NCI-H526 (cell line): ENCODE measurements at places on chromosomes 12 and 14.

DNA sequence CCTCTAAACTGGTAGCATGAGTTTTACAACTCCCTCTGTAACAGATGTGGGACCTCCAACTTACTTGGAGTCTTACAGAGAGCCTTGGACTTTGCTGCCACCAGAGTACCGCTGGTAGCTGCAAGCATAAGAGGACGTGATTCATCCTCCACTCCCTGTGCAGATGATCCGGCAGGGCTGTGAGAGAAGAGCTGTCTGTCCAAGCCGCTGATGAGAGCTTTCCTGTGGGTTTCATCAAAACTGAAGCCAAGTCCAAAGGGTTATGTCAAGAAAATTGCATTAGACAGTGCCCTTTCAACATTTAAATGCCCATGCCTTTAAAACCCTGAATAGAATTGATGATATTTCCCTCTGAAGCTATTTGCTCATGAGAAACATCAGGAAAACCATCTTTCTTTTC, 85.8 kb downstream of the LLPH start:
- DNase-seq: no peak

- DNase-seq: peak; percentile 35
Observed at GRCh38 chr12:109840305-109841074, 7.3 kb upstream of the TRPV4 start.

- no peak for DNase-seq
Observed at GRCh38 chr14:101171650-101172049, 268.1 kb upstream of the RTL1 start.

DNA sequence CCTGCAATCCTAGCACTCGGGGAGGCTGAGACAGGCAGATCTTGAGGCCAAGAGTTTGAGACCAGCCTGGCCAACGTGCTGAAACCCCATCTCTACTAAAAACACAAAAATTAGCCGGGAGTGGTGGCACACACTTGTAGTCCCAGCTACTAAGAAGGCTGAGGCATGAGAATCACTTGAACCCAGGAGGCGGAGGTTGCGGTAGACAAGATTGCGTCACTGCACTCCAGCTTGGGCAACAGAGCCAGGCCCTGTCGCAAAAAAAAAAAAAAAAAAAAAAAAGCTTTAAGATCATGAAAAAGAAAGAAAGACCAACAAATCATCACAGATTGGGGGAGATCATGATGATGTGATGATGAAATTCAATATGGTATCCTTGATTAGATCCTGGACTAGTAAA, 30.6 kb downstream of the WDR89 start:
- no peak for DNase-seq

GRCh38 chr14:96583569-96584041, 81.4 kb downstream of the PAPOLA start:
- DNase-seq: peak; percentile 51
